ENCODE measurements at places on chromosomes 7 and 10.

GRCh38 chr7:47254081-47254977 lies 327.6 kb downstream of the TNS3 start:
- DNase-seq, result no peak

- DNase-seq, result no peak
Measured at GRCh38 chr7:25860275-25861163, 291.5 kb upstream of the NFE2L3 start.

GRCh38 chr7:39099146-39099545 lies 121.4 kb downstream of the POU6F2 start:
- DNase-seq, result no peak

GRCh38 chr10:36092116-36092515 lies 450.0 kb upstream of the FZD8 start:
- no peak for DNase-seq

DNA sequence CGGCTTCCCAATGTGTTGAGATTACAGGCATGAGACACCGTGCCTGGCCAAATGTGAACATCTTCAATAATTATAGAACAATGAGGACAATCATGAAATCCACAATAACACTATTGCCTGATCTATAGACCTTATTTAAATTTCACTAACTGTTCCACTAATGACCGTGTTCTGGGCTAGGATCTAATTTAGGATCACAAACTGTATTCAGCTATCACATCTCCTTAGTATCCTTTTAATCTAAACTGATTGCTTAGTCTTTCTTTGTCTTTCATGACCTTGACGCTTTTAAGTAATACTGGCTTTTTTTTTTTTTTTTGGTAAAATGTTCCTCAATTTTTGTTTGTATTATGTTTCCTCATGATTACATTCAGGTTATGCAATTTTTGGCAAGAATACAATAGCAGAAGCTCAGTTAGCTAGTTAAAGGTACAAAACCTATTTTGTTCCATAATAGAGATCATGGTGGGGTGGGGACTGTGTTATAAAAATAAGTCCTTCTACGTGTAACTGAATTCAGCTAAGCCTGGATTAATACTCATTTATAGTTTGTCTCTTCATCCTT lies 158.4 kb downstream of the AOAH start:
- DNase-seq, result no peak

- DNase-seq, result no peak
Measured at GRCh38 chr7:25845464-25845863, 306.5 kb upstream of the NFE2L3 start.

GRCh38 chr7:47378728-47379395 lies 203.0 kb downstream of the TNS3 start:
- no peak for DNase-seq

GRCh38 chr10:29830531-29831512 lies 196.1 kb upstream of the SVIL start:
- no peak for DNase-seq

GRCh38 chr10:76906256-76906655 lies 731.4 kb downstream of the KCNMA1 start:
- DNase-seq, result no peak

GRCh38 chr10:88207121-88207546 lies 343.7 kb downstream of the PTEN start:
- DNase-seq, result no peak

GRCh38 chr7:103637726-103638125 lies 191.7 kb upstream of the SLC26A5 start:
- DNase-seq, result no peak

- no peak for DNase-seq
Measured at GRCh38 chr7:138630059-138630610, 71.0 kb downstream of the SVOPL start.

DNA sequence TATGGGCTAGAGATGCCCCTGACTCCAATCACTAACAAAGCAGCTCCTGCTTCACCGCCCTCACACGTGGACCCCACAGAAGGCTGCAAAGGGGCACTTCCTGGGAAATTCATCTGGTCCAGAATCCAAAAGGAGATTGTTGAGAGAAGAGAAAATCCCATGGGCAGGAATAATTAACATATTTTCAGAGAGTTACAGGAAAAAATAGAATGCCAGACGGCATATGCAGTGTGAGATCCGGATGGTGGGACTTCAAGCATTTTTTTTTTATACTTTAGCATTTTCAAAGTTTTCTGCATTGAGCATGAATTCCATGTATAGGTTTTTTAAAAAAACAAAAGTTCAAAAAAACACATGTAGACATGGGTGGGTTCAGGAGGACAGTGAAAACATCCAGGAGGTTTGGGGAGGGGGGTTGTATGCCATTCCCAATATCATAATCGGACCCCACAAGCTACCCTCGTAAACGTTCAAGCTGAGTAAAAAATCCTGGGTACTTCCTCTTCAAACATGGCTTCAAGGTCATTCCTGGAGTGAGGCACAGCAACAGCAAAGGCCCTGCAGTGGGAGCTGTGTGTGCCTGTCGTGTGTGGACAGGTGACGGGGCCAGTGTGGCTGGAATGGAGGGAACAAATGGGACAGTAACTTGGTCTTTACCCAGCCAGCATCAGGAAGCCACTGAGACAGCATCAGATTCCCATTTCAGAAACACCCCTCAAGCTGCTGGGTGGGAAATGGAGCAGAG lies 128.1 kb downstream of the SLIT1 start:
- no peak for DNase-seq

- DNase-seq, result no peak
Measured at GRCh38 chr10:21214329-21214728, 311.2 kb downstream of the SKIDA1 start.

- no peak for DNase-seq
Measured at GRCh38 chr7:156963472-156963871, 14.0 kb downstream of the NOM1 start.

- DNase-seq, result no peak
Measured at GRCh38 chr7:44145969-44146911, 5.1 kb upstream of the MYL7 start.

- DNase-seq, result no peak
Measured at GRCh38 chr10:79081353-79082034, 12.7 kb downstream of the ZMIZ1 start.

- DNase-seq, result no peak
Measured at GRCh38 chr7:29815181-29816105, 9.1 kb downstream of the WIPF3 start.
